ENCODE measurements at places on chromosomes 1 and 21. TPM values are rescaled to one million over a fixed set of nuclear protein-coding genes. Genes with fewer than 3 reads are reported as not detected.

The ACKR1 gene
- total RNA-seq = not detected

The ELAVL4 gene
- not detected for total RNA-seq

The PDE4B gene
- 1.4 TPM for total RNA-seq

The TGFB2 gene
- 38.7 TPM for total RNA-seq

The OR10R2 gene
- not detected for total RNA-seq

The BEND5 gene
- 3.1 TPM for total RNA-seq

The SPATA1 gene
- 2.9 TPM for total RNA-seq

The PKLR gene
- total RNA-seq = not detected

The TEX38 gene
- not detected for total RNA-seq

The UQCRHL gene
- total RNA-seq = 11.2 TPM

The INAVA gene
- total RNA-seq = 128 TPM

The KLF18 gene
- not detected for total RNA-seq

The FAM131C gene
- total RNA-seq = 9.8 TPM

The CYB5RL gene
- total RNA-seq = 3.6 TPM

The RXFP4 gene
- total RNA-seq = not detected

The ESRRG gene
- total RNA-seq = 1.7 TPM

The AKNAD1 gene
- 0.07 TPM for total RNA-seq

The CFAP45 gene
- total RNA-seq = 1.6 TPM

The SPRR2G gene
- not detected for total RNA-seq

The NTRK1 gene
- 0.15 TPM for total RNA-seq

The IFNLR1 gene
- 8.9 TPM for total RNA-seq
